Smooth muscle cell of the pulmonary artery (primary cell): ENCODE measurements at places on chromosomes 2 and 18. TPM values are rescaled to one million over a fixed set of nuclear protein-coding genes. Genes with fewer than 3 reads are reported as not detected.

The BBS5 gene
- 6.1 TPM in 2 replicates for total RNA-seq

The EIPR1 gene
- total RNA-seq = 22.0 and 25.1 TPM in 2 replicates

The FNDC4 gene
- total RNA-seq = 39.9 and 52.9 TPM in 2 replicates

The STEAP3 gene
- 18.4 and 19.9 TPM in 2 replicates for total RNA-seq

The MOCOS gene
- 5.6 and 16.6 TPM in 2 replicates for total RNA-seq

The RABL2A gene
- 10.6 and 16.6 TPM in 2 replicates for total RNA-seq

The NFU1 gene
- total RNA-seq = 19.7 and 31.3 TPM in 2 replicates

The CRYGD gene
- not detected in 2 replicates for total RNA-seq

The CYRIA gene
- total RNA-seq = 1.4 and 5.5 TPM in 2 replicates

The ACADL gene
- total RNA-seq = 0.33 and 1.7 TPM in 2 replicates

The ITGB1BP1 gene
- 41.6 and 62.6 TPM in 2 replicates for total RNA-seq

The DRC1 gene
- 0.07 TPM in 1 of 2 replicates, not detected in the other for total RNA-seq

The MC2R gene
- total RNA-seq = not detected in 2 replicates

The SMARCAL1 gene
- 18.0 and 22.2 TPM in 2 replicates for total RNA-seq

The ZSWIM2 gene
- total RNA-seq = 0.07 and 0.10 TPM in 2 replicates
